Lower lobe of right lung (tissue), 2 donors: ENCODE measurements at places on chromosomes 16 and 17. TPM values are rescaled to one million over a fixed set of nuclear protein-coding genes. Genes with fewer than 3 reads are reported as not detected.

HSD17B1 gene
- 2.2 TPM for total RNA-seq

DNA sequence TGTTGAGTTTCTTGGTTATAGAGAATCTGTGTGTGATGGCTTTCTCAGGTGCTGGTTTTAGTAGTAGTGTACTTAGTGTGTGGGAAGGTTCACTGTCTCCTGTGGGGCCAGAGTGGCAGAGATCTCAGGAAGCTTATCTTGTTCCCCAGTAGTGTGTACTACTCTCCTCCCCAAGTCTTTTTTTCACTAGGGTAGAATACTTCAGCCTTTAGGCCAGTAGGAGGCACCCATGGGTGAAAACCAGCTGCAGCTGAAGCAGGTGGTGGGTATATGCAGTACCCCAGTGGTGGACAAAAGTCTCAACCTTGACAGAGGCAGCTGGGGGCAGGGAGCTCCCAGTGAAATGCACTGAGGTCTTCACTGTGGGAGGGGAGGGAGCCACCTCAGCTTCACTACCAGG lies 109.9 kb downstream of the PHKB start:
- no peaks in the 10 kb centered on the region for H3K4me1 ChIP-seq
- no peaks in the 10 kb centered on the region for H3K36me3 ChIP-seq
- no peak for DNase-seq
- no peaks in the 10 kb centered on the region for H3K27me3 ChIP-seq
- H3K27ac ChIP-seq: no peak overlapping the region

DNA sequence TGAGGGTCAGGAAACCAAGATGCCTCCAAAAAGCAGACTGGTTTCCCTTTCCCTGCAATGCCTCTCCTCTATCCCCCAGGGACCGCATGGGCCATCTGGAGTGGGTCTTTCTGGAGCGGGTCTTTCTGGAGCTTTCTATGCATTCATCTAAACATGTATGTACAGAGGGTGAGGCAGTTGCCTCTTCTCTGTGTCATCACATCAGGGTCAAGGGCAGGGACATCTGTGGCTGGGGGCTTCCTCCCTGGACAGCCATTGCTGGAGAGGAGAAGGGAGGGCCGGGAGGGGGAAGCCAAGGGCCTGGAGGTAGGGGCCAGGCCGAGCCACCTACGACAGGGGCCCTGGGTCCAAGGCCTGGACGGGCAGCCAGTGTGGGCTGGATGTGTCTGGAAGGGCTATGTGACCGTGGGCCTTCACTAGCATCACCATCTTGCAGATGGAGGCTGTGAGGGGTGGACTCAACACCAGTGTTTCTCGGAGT lies 840 bp downstream of the ADCY7 start:
- H3K4me3 ChIP-seq: peak overlapping the region; percentile 58
- H3K27me3 ChIP-seq: no peaks in the 10 kb centered on the region
- H3K4me1 ChIP-seq: peaks cover 53% of the 10 kb centered on the region
- peak overlapping the region; percentile 81 for H3K27ac ChIP-seq

PRR35 gene
- total RNA-seq: not detected

FSCN2 gene
- total RNA-seq: 3.3 TPM

- H3K4me3 ChIP-seq: peak overlapping the region; percentile 69
- DNase-seq: peak; percentile 52
- no peaks in the 10 kb centered on the region for H3K36me3 ChIP-seq
- peaks cover 64% of the 10 kb centered on the region for H3K4me1 ChIP-seq
- H3K27me3 ChIP-seq: peaks cover 20% of the 10 kb centered on the region
- H3K27ac ChIP-seq: peak overlapping the region; percentile 93
Measured at GRCh38 chr17:81340607-81341515, 45.8 kb upstream of the SLC38A10 start.

ST6GALNAC1 gene
- total RNA-seq: 16.6 TPM

RNF43 gene
- 9.7 TPM for total RNA-seq
